SJSA1 (cell line): ENCODE measurements at places on chromosomes 1 and 21.
A peak's percentile ranks its signal among the peaks of the same experiment; 100 is the strongest.

DNA sequence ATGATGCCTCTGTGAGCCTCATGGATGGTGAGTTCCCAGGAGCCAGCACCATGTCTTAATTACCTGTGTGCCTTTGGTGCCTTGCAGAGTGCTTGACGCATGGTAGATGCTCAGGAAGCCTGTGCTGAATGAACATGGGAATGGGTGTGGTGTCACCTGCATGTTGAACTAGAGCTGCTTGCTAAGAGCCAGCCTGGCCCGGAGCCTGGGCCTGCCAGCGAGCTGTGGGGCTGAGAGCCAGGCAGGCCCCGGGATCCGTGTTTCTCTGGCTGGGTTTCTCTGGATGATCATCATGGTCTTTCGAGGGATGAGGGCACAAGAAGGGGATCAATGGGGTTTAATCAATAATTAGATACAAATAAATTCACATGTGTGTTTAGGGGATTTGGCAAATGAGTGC, 6.7 kb upstream of the TEX35 start:
- no peak for DNase-seq

DNA sequence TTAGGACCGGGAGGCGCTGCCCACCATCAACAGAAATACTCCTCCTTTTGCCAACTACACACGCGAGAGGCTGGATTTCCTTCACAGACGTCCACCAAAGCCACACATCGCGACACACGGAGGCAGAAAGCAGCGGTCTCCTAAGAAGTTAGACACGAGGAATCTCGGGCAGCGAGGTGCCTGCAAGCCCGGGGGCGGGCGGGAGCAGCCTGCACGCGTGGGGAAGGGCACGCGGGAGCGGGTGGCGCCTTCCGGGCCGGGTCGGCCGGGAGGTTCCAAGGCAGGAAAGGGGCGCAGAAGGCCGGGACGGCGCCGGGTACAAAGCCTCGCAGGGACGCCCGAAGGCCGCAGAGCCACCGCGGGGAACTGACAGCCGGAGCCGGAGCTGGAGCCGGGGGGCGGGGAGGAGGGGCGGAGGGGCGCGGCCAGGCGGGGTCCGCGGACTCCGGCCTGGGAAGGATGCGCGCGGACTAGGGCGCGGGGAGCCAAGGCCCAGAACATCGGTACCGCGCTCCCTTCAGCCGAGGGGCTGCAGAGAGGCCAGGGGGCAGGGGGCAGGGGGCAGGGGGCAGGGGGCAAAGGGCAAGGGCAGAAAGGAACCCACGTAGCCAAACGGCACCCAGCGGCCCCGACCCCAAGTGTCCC, 722 bp downstream of the NPHP4 start:
- DNase-seq, result no peak

DNA sequence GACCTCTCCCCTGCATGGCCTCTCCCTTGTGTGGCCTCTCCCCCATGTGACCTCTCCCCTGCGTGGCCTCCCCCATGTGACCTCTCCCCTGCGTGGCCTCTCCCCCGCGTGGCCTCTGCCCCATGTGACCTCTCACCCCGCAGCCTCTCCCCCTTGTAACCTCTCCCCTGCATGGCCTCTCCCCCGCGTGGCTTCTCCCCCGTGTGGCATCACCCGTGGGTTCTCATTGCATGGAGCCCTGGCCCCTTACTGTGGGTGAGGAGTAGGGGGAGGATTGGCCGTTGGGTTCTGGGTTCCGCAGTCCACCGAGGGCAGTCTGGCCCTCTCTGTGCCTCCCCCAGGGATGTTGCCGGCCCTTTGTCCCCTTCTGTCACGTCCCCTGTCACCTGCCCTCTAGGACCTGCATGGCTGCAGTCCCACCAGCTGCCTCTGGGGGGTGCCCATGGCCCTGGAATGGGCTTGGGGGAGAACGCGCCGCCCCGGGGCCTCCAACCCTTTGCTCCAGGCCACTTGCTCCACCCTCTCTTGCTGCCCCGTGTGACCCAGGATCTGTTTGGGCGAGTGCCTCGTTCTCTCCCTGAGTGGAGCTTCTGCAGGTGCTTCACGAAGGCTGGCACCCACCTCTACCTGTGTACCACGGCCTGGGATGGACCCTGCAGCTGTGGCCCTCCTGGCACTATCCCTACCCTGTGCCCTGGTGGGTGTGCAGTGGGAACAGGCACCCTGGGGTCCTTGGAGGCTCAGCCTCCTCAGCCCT, 21.3 kb downstream of the RRP1 start:
- peak; percentile 91 for DNase-seq

DNA sequence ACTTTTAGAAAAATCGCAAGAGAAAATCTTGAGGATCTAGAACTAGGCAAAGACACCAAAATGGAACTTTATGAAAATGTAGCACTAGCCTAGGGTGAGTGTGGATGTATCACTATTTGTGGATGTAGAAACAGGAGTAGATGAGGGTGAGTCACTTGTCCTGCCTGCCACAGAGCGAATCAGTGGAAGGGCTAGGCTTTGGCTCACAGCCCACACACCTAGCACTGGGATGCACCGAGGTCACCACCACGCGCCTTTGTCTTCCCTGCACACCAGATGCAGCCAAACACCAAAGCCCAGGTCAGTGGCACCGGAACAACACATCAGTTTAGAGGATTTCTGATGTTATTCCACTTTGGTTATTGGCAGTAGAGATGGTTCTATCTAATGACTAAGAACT, 38.2 kb downstream of the PKNOX1 start:
- no peak for DNase-seq

DNA sequence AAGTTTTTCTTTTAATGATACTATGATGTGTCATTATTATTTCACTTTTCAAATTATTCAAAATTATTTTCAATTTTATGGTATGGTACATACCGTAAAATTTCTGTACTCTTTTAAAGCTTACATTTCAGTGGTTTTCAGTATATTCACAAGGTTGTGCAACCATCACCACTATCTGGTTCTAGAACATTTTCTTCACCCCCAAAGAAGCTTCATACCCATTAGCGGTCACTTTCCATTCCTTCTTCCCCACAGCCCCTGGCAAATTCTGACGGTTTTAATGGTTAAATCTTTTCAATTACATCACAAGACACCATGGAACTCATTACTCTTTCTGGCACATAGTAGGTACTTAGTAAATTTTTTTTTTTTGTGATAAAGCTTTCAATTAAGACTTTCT, 22.8 kb upstream of the ATP5PO start:
- no peak for DNase-seq
